ENCODE measurements at places on chromosomes 1 and 21. TPM values are rescaled to one million over a fixed set of nuclear protein-coding genes. Genes with fewer than 3 reads are reported as not detected.

DNA sequence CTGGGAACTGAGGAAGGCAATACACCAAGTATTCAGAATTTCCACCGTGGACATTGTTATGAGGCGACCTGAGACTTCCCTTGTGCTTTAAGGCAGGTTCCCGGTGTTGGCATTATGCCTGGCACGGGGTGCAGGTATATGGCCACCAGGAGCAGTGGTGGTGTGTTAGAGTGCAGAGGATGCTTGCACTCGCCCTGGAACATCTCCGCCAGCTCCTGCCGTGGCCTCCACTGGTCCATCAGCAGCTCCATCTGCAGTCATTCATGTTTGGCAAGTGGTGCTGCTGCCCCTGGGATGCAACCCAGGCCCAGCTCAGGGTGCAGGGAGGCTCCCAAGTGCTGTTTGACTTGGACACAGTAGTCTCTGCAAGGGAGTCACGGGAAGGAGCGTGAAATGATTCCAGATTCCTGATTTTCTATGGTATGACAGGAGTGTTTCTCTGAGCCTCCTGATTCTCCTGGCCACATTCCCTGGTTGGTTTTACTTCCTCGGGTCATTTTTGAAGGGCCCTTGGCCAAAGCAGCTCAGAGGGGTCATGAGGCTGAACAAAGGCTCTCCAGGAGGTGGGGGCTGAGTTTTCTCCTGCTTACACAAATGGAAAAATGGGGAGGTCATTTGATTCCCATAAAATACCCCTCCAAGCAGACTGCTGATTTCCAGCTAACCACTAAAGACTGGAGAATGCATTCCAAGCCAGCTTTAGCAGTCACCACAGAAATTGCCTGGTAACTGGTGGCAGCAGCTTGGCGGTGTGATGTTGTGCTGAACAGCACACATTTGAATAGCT, 60.4 kb upstream of the PSEN2 start:
- peak; percentile 16 for DNase-seq

DNA sequence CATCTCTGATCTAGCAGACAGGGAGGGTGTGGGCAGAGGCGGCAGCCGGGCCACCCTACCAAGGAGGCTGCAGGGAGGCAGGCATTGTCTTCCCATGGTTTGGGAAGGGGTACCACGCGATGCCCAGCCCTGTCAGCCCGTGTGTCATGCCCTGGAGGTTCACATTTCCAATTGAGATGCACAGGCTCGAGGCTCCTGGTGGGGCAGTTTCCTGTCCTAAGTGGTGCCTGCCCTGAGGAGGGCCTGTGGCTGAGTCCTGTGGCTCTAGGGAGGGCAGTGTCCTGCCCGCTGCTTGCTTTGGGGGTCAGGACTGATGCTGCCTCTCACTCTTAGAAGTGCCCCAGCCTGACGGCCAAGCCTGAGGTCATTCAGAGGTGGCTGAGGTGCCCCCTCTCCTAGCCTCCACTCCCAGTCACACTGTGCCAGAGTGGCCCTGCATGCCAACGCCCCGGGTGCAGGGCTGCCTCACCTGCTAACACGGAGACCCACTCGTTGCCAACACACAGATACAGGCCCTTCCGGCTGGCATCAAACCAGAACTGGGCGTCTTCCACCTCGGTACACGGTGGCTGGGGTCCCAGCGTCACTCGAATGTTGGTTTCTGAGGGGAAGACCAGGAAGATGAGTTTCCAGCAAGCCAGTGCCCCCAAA, 11.9 kb downstream of the KRTAP10-1 start:
- no peak for DNase-seq

TCHH gene
- total RNA-seq, result under 0.01 TPM

DNA sequence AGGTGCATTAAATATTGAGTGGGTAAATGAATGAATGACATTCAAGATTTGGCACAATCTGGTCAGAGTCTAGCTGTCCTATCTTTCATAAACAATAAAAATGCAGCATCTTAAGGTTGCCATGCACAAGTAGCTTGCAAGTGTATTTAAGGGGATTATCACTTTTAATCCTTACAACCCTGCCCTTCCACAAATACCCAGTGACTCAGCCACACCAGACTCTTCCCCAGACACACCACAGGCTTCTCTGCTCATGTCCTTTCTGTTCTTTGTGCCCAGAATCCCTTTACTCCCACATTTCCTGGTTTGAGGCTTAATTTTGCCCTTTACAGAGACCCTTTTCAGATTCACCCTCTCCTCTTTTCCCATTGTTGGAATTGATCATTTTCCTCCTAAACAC, 59.8 kb downstream of the KIRREL1 start:
- DNase-seq, result no peak

GRCh38 chr1:208131621-208132286, 112.4 kb downstream of the PLXNA2 start:
- DNase-seq, result no peak

CLEC20A gene
- not detected for total RNA-seq

PADI2 gene
- 1.5 TPM for total RNA-seq

DNA sequence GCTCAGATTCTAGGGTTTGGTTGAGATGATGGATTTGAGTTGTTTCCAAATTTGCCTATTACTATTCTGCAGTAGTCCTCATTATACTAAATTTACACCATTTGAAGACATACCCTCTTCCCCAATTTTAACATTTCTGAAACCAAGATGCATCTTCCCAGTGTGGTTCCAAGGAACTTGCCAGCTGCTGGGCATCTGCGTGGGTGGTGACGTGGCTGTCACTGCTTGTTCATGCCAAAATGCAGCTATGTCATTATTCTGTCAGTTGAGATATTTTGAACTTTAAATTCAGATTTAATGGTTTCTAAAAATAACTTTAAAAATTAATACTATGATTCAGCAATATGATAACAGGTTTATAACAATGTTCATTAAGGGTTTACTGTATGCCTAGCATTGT, 1.2 kb downstream of the ZFP69 start:
- no peak for DNase-seq

DNA sequence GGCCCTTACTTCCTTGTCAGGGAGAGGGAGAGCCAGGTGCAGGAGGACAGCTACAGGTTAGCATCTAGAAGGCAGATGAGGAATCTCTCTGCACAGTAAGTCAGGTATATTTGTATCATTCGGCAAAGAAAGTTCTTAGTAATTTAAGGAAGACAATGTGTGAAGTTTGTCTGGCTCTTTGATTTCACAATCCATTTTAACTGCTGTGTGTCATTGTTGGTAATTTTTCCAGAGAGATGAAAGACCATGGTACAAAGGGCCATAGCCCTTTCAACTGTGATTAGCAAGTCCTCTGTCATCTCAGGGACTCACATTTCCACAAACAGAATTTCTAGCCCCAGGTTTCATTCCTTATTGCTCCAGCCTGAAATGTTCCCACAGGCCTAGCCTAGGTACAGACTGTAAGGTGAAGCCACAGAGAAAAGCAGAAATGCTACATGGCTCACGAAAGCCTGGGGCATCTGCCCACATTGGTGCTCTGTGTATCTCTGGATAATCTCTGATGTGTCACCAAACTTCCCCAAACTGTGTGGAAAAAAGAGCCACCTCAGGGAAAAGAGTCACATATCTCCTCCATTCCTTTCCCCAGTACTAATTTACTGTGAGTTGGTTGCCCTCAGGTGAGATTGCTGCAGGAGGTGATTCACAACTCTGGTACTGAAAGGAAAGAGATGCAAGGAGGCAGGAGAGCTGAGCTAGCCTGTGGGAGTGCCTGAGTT, 70.6 kb downstream of the SYT6 start:
- DNase-seq, result no peak

DNA sequence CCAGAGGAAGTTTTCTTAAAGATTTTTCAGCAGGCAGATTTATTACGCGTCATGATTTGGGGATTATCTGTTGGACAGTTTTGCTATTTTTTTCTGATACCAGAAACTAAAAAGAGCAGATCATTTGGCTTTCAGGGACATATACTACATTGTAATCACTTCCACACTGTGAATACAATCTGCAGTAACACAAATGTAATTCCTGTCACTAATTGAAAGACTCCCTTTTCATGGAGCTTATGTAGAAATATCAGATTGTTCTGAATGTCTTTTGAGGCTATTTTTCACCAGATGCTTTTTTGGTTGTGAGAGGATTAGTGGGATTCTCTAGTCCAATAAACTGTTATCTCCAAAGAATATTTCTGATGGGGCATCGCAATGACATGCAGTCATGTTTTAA, 464.2 kb downstream of the DISC1 start:
- DNase-seq, result no peak

- no peak for DNase-seq
These were observed 20.9 kb downstream of the PTAFR start for GRCh38 chr1:28155628-28156027.

GRCh38 chr1:43912607-43913006, 21.0 kb upstream of the ARTN start:
- no peak for DNase-seq

KRTAP13-2 gene
- not detected for total RNA-seq

DNA sequence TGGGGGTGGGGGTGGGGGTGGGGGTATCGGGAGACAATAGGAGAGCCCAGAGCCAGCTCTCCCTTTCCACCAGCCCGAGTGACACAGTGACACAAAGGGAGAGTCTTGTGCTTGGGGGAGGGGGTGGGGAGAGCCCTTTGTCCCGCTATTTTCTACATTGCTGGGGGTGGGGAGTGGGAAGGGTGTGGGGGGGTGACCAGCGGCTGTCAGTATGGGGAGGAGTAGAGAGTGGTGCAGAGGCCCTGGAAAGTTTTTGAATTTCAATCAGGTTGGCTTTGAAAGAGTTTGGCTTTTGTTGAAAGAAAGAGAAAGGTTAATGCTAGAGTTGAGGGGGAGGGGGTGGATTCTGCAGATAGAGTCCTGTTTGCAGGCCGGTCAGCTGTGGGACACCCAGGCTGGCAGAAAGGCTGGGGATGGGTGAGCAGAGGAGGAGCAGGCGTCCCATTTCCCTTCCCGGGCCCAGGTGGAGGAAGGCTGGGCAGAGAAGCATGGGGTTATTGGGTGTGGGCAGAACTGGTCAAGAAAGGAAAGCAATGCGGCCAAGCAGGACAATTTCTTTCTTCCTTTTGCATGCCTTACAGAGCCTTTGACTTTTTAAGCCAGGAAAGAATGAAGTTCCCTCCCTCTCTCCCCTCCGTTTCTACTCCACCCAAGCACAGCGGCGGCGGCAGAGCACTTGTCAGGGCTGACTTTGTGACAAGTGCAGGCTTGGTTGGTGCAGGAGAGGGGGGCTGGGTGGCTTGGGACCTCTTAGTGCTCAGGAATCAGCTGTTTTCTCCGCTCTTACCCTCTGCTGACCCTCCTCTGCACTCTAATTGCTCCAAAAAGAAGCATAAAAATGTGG, 96.2 kb downstream of the RNF220 start:
- no peak for DNase-seq

DNA sequence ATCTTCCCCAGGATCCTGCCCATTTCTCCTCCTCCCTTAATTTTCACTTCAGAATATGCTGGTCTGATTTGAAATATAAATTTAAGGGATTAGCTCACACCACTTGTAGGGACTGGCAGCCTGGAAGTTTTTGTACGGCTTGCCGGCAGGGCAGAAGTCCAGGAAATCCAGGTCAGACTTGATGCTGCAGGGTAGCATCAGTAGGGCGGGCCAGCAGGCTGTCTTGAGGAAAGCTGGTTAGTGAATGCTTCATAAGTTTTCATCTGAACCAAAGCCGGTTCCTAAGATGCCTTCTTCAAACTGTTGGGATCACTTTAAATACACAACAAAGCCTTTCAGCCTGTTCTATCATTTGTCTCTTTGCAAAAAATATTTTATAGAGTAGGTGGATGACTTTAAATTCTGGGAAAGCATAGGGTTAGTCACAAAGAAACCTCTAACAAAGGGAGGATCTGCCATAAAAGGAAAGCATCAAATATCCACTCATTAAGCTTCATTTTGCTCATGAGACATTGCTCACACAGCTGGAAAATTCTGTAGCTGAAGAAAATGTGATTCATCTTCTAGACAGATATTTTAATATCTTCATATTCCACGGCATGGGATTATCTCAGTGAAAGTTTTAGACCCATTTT, 90.7 kb upstream of the GFI1 start:
- no peak for DNase-seq

GRCh38 chr21:27700974-27701614, 734.2 kb upstream of the ADAMTS5 start:
- peak; percentile 26 for DNase-seq

DNA sequence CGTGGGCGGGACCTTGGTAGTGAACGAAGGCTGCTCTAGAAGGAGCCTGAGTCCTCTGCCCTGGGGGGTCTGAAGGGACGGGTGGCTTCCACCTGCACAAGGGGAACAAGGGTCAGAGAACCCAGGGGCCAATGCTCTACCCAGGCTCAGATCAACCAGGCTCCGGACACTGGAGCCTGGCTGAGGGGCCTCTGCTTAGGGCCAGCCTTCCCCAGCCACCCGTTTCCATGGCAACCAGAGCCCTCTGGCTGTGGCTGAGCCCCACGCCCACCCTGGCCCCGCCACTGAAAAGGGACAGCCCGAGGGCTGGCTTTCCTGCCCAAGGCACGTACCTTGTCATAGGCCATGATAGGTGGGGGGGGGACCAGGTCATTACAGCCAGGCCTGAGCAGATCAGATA, 724.6 kb downstream of the PTPRU start:
- DNase-seq, result no peak

- DNase-seq, result no peak
These were observed 73.3 kb downstream of the MDM4 start for GRCh38 chr1:204589409-204590038.

DNA sequence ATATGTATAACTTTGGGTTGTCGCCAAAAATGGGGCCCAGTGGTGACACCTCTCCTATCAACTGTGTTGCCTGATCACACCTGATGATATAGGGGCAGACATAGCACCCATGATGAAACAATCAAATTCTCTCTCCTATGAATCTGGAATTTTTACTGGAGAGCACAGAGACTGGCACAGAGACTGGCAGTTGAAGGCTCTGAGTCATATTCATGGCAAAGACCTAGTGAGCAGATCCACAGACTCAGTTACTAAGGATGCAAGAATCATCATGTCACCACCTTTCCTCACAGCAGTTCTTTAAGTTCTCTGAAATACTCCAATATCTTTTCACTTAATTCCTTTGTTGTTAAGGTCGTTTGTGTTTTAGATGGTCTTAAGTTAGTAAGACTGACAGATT, 60.0 kb downstream of the APCS start:
- no peak for DNase-seq

- DNase-seq, result no peak
These were observed 18.7 kb downstream of the UQCRHL start for GRCh38 chr1:15788624-15789301.

DNA sequence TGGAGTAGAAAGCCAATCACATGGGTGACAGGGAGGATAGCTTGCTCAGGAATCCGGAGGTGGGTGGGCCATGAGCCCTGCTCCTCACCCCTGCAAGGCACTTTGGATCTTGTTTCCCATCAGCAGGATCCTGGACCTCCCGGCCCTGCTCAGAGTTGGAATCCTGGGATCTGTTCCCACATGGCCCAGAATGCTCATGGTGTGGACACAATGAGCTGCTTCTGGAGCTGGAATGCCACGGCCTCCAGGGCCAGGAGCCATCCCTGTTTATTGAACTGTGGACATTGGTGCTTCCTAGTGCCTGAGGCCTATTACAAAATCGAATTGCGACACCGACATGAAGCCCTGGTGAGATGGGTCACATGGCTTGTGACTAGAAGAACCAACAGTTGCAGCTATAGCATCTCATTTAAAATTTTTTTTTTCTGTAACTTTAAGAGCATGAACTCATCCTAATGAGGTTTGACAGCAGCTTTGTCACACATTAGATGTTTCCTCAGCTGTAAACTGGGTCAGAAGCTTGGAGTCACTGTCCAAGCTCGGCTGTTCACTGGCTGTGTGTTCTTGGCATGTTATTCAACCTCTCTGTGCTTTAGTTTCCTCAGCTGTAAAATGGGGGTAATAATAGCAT, 40.4 kb upstream of the GOLT1A start:
- DNase-seq, result peak; percentile 82

All from epithelial cell of proximal tubule (primary cell).